ENCODE measurements at places on chromosomes 13 and 19.

DNA sequence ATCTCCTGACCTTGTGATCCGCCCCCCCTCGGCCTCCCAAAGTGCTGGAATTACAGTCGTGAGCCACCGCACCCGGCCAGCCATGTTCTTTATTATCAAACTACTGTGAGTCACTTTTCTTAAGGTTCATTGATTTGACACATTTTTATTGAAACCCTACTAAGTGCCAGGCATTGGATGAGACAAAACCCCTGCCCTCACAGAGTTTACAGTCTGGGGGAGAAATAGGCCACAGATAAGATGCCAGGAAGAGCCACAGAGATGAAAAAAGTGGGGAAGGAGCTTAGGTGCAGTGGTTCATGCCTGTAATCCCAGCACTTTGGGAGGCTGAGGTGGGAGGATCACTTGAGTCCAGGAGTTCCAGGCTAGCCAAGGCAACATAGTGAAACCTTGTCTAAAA lies 14.5 kb upstream of the MAP2K2 start:
- no peak for DNase-seq

DNA sequence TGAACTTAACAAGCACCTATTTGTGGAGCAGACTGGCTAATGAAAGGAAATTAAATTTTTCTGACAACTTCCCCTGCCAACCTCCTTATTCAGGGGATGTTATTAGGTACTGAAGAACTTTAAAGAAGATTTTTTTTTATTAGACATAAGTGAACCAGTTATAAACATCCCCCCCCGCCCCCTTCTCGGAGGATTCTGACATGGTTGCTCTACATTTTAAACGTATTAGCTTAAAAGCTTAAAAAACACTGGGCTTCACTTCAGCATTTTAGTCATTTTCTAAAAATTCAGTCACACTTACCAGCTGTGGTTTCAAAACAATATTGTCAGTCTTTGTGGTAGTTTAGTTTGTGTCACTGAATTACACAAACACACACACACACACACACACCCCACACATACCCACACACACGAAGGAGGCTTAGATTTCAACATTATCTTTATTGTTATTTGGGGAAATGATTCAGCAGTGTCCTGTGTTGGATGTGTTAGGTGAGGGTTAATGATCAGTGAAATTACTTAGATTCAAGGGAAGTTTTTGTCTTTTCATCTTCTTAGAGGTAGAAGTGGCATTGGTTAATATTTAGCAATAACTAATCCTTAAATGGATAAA lies 145.7 kb downstream of the PCCA start:
- no peak for DNase-seq

DNA sequence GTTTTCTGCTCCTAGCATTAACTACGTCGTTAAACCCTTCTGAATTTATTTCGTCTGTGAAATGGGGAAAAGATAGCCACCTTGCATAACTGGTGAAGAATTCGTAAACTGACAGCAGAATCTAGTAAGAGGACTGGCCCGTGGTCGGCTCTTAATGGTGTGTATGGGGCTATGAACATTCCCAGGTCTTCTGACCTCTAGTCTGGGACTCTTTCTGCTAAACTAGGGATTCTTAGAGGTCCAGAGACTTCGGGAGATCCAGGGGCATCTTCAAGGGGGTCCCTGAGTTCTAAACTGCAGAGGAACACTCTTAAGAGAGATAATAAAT lies 231.1 kb upstream of the SERP2 start:
- no peak for DNase-seq

DNA sequence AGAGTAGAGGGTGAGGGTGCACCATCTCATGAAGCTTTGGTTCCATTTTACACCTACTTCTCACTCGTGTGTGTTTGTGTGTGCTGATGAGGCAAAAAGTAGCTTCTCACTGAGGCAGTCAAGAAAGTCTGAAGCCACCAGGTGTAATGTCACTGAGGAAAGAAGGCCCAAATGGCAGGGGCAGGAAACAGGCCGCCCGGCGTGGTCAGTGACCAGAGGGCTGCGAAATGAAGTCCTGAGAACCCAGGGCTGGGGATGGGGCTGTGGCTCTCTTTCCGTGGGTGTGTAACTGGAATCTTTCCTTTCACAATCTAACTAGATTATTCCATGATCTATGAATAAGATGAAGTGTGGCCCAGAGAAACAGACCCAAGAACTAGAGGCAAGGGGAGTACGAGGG lies 25.5 kb upstream of the TFDP1 start:
- DNase-seq, result no peak

DNA sequence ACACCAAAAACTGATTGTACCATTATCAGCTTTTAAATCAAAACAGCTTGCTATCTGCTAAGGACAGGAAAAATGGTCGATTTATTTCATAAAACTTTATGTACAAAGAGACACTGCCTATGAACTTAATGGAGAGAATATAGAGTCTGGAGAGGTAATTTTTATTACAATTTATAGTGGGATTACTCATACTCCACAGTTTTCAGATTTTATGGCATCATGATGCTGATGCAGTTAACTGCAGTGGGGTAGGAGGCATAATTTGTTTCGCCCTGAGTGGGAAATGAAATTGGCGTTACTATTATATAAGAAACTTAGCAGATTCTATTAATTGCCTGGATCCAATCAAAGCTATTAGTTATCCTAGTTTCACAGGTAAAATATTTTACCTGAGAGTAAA lies 301.4 kb downstream of the KLF12 start:
- no peak for DNase-seq

- no peak for DNase-seq
Measured at GRCh38 chr13:59621773-59622172, 542.0 kb downstream of the DIAPH3 start.

- no peak for DNase-seq
Measured at GRCh38 chr19:42488783-42489521, 39.3 kb downstream of the CEACAM1 start.

DNA sequence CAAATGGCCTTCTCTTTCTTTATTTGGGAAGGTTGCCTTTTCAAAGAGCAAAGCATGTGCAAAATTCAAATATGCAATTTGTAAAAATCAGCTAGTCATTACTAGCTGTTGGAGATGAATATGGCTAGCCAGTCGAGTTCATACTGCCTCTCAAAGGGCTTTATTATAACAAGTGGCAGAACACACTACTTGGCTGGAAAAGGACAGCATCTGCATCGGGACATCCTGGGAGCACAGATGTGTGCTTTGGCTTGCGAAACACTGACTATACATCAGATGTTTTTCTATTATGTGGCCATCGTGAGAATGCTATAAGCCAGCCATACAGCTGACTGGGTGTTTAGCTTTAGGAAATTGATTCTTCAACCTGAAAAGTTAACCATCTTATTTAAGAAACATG lies 424.2 kb downstream of the KCTD12 start:
- no peak for DNase-seq

- DNase-seq, result no peak
Measured at GRCh38 chr19:11444059-11444458, 8.6 kb downstream of the PRKCSH start.

DNA sequence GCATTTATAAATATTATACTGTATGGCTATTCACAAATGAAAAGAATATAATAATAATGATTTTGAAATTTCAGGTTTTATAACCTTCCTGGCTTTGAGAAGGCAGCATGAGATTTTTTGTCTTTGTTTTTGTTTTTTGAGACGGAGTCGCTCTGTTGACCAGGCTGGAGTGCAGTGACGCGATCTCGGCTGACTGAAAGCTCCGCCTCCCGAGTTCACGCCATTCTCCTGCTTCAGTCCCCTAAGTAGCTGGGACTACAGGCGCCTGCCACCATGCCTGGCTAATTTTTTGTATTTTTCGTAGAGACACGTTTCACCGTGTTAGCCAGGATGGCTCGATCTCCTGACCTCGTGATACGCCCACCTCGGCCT lies 64.1 kb downstream of the ZNF429 start:
- DNase-seq, result no peak

- DNase-seq, result no peak
Measured at GRCh38 chr19:45364696-45365095, 5.7 kb downstream of the ERCC2 start.

- no peak for DNase-seq
Measured at GRCh38 chr19:1649706-1650649, 2.4 kb downstream of the TCF3 start.

- DNase-seq, result no peak
Measured at GRCh38 chr19:6014551-6015135, 36.7 kb upstream of the RANBP3 start.

DNA sequence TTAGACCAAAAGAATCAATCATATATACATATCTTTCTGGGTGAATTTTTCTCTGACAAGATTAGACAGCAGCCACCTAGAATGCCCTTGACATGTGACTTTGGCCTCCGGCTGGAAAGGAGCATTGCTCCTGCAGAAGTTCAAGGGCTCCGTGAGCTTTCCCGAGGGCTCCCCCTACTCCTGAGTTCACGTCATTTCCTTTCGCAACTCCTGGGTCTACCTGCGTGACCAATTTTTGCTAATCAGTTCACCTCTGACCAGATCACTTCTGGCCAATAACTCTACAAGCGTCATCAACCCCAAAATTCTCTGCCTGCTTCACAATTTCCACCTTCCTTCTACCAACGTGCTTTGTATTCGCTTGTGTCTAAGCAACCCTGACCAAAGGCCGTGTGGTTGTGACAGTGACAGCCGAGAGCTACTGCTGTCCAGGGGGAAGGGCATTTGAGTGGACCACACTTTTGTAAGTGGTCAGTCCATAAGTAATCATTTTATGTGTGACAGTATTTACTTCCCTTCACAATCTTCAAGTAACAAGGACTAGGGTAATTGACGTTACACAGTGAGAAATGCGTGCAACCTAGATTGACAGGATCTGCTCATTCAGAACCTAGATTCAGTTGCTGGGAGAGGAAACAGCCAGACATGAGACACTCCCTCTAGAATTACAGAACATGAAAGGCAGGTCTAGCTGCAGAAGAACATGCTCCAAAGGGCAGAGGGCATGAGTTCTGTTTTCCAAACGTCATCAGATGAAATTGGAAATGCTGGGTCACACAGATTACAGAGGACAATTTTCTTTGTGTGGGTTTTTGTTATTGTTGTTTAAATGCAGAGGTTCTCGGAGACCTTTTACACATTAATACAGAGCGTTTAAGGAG lies 145.9 kb upstream of the SPACA7 start:
- no peak for DNase-seq

GRCh38 chr13:33487575-33488243 lies 202.2 kb upstream of the STARD13 start:
- DNase-seq, result no peak

GRCh38 chr19:38538793-38539528 lies 78.8 kb downstream of the MAP4K1 start:
- DNase-seq, result no peak

- no peak for DNase-seq
Measured at GRCh38 chr13:45120967-45121831, 889 bp downstream of the GTF2F2 start.

- peak; percentile 92 for DNase-seq
Measured at GRCh38 chr19:55487924-55488687, at the start of gene SSC5D. SSC5D (plus strand) TSS chr19:55488436; CDS start chr19:55488590, 154 bp downstream.

DNA sequence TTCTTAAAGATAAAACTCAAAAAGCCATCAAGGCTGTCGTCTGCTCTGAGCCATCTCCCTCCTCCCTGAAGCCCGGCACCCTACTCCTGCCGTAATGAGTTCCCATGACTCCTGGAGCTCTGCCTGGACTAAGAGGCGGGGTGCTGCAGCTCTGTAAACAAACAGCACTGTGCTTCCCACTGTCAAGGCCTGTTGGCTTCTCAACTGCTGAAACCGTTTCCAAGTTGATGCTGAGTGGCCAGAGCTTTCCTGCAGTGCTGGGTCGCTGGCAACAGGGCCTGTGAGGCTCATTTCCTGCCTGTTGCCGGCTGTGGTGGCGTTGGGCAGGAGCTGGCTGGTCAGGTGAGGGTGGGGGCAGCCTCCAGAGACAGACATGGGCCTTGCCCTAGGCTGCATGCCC lies 26.7 kb upstream of the ISYNA1 start:
- DNase-seq, result peak; percentile 81

DNA sequence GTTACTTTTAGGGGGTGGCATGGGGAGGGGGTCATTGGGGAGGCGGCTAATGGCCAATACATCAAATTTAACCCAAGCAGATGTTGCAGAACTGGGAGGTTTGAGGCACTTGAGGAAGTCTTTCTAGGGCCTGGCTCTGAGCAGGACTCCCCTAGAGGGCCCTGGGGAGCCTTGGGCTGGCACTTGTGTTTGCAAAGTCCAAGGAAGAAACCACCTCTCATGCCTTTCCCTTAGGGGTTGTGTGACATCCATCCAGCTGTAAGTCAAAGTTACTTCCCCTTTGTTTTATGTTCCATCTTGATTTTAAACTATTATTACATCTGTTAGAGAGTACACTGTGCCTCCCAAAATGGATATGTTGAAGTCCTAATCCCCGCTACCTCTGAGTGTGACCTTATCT lies 159.9 kb downstream of the KATNAL1 start:
- DNase-seq, result no peak

GRCh38 chr13:107743983-107744382 lies 471.4 kb downstream of the LIG4 start:
- DNase-seq, result no peak

DNA sequence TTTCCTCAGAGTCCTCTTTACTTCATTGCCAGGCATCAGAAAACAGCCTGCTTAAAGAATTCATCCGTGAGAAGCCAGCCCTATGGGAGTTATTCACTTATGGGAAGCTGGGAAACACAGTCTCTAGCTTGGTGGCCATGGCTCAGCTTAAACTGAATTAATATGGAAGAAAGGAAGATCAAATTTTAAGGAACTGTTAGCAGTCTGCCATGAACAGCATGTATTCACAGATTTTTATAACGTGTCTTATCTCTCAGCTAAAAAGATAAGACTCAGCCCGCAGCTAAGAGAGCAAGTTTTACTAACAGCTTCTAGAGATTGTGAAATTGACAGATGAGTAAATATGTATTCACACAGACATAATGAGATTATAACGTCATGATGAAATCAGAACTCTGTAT lies 253.7 kb upstream of the RXFP2 start:
- DNase-seq, result no peak

DNA sequence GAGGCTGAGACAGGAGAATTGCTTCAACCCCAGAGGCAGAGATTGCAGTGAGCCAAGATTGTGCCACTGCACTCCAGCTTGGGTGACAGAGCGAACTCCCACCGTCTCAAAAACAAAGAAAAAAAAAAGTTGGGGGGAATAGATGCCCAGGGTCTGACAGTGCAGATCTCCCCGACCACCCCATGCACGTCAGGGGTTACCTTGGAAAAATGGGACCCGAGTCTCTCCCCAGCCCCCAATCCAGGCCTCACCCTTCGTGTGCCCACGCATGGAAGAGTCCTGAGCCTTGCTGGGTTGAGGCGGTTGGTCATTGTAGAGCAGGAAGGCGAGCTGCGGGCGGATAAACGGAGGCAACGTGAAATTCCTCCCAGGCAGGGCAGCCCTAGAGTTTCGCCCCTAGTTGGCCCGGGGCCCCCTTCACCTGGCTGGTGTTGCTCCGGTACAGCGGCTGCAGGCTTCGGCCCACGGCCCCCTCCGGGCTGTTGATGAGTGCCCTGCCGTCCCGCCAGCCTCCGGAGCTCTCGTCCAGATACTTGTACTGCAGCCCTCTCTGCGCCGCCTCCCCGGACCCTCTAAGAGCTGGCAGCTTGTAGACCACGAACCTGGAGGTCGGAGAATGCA lies 588 bp downstream of the DNASE2 start:
- DNase-seq, result peak; percentile 52

DNA sequence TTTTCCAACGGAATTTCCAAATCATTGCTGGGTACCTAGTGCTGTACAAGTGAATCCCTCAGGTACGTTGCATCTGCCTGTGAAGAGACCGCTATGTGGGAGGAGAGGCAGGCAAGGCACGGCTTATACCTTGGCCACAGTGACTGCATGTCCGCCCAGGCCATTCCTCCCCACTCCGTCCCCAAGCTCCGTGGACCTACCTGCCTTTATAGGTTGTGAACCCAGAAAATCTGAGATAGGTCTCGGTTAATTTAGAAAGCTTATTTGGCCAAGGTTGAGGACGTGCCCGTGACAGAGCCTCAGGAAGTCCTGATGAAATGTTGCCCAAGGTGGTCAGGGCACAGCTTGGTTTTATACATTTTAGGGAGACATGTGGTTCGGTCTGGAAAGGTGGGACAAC lies 218.5 kb upstream of the TSHZ3 start:
- no peak for DNase-seq
